Activated naive CD8-positive, alpha-beta T cell treated with anti-CD3 and anti-CD28 coated beads, Interleukin-2, amount 50 U/mL, for 16 hours (primary cell): ENCODE measurements at places on chromosomes 6 and 20.
A peak's percentile ranks its signal among the peaks of the same experiment; 100 is the strongest.

- DNase-seq = no peak
Measured at GRCh38 chr6:90584636-90585255, 2.1 kb downstream of the MAP3K7 start.

DNA sequence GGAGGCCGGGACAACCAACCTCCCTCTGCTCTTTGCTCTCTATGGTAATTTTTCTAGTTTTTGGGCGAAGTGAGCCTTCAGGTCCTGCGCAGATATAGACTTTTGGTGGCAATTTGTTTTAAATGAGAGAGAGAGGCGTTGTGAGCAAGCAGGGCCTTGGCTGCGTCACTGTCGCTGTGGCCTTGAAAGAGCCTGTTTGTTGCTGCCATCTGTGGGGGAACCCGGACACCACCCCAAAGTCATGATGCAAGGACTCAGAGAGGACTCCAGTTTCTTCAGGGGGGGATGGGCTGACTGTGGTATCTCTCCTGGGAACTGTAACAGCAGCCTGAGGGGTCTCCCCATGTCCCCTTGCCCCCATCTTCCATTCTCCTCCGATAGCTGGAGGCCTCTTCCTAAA lies 462.7 kb upstream of the SULF2 start:
- no peak for DNase-seq

DNA sequence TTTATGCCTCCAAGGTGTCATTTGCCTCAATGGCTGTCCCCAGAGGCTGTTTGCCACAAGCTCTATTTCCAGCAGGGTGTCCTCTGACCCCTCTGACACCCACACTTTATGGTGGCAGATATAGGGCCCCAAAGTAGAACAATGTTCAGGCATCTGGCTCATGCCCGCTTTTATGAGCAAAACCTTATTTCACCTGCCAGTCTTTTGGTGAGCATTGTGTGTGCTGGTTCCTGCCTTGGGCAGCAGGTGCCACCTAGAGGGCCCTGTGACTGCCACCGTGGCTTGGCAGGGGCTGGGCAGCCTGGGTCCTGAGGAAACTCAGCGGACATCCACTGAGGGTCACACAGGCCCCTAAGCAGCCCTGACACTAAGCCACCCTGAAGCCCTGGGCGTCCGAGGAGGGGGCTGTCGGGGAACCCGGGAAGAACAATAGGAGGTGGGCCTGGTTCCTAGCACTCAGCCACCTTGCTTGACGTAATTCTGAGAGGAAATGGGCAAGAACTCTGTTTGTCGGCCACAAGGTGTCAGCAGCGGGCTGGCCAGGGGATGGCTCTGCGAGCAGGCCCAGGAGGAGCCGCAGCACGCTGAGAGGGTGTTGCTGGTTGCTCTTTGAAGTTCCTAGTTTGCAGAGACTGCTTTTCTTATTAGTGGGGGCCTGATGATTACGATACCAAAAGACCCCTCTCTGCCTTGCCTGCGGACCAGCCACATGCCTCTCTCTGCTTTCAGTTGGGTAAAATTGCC lies 148.9 kb downstream of the SCML4 start:
- DNase-seq = peak; percentile 77

GRCh38 chr6:167530951-167531350 lies 206.1 kb downstream of the TTLL2 start:
- no peak for DNase-seq

GRCh38 chr6:132505158-132505557 lies 7.8 kb downstream of the STX7 start:
- DNase-seq = no peak
